ENCODE measurements at places on chromosomes 3 and 15.

- no peak for DNase-seq
These were observed 36.4 kb downstream of the INO80 start for GRCh38 chr15:41079717-41080116.

- DNase-seq, result no peak
These were observed 32.3 kb upstream of the DUT start for GRCh38 chr15:48298914-48299313.

GRCh38 chr3:42891042-42891441 is 14.9 kb upstream of the ZNF662 start:
- DNase-seq, result no peak

GRCh38 chr15:45185903-45186770 is 1.6 kb downstream of the SHF start:
- DNase-seq, result no peak

DNA sequence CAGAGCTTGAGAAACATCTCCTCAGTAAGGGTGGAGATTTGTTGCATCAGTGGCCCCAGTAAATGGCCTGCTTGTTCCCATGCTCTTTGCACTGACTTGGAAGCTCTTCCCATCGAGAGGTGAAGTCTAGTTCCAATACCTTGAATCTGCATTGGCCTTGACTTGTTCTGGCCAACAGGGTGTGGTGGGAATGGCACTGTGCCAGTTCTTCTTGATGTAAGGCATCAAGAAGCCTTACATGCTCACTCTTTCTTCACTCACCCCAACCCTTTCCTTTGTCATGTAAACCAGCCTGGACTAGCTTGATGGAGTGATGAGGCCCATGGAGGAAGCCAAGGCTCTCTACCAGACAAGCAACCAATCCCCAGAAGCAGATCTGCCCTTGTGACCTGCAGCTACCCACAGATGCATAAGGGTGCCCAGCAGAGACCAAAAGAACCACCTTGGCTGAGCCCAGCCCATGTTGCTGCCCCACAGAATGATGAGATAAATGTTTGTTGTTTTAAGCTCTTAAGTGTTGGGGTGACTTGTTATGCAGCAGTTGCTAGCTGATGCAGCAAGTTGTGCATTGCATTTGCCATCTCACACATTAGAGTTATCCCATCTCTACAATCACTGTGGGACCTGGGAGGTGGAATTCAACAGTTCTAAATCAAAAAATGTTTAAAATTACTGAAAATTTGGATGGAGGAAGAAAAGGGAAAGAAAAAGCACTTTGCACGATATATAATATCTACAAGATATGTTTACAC is 11.1 kb upstream of the MGLL start:
- DNase-seq, result no peak

- no peak for DNase-seq
These were observed 2.0 kb upstream of the FSIP1 start for GRCh38 chr15:39784638-39785037.

DNA sequence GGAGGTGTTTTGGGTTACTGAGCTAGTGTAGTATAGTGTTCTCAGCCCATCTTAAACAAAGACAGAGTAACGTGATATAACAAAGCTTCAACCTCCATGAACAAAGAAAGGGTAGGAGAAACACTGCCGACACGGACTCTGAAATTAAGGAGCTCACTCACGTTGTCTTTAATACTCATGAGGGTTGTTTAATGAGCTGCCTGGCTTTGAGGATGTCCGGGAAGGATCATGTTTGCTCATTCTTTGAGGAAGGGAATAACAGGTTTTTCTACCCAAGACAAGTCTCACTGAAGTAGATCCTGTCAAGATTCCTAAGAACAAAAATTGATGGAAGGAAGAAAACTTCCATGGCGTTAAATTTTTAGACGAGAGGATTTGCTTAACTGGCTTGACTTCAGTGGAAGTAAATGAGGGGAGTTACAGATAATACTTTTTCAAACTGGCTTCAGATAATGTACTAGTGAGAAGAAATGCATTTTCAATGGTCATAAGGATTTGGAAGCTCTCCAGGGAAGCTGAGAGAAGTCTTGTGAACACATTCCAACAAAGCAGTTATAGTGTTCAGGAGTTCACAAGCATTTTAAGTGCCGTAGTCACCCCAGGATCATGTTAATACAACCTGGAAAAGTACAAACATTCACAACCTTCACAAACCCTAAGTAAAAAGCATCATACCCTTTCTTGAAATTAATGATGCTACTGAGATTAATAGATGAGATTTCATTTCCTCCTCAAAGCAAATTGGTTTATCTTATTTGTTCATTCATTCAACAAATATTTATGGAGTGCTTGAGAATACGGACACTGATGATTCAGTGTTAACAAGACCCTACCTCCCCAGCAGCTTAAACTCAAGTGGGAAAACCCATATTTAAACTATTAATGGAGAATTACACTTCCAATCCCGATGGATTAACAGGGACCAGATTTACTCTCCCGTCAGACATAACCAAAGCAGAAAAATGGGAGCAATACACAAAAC is 101.5 kb downstream of the SHQ1 start:
- DNase-seq, result no peak

DNA sequence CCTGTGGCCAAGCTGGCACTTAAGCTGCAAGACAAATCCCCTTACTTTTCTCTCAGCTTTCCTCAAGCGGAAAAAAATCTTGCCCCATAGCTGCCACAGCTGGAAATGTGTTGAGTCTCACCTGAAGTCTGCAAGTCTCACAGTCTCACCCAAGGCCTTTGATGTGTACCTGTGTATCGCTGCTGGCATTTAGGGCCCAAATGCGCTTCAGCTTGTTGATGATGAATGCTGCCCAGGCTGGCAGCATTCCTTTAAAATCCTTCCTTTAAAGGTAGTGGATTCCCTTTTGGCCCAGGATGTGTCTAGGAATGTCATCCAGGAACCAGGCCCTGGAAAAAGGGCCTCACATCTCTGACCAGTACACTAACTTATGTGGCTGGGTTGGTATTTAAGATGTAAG is 7.0 kb downstream of the OR5K4 start:
- no peak for DNase-seq

DNA sequence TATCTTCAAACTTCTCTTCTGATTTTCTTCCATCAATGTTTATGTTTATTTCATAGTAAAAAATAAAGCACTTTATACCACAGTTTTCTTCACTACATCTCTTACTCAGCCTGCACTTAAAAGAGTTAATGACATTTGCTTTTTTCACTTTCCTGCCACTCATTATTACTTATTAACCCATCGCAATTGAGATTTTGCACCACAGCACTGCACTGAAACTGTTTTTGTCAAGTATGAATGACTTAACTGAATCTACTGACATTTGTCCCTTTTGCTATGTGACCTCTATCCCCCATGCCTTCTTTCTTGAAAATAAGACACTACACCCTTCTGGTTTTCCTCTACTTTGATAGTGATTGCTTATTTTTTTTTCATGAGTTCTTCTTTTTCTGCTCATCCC is 739.7 kb upstream of the DPPA4 start:
- DNase-seq, result no peak

DNA sequence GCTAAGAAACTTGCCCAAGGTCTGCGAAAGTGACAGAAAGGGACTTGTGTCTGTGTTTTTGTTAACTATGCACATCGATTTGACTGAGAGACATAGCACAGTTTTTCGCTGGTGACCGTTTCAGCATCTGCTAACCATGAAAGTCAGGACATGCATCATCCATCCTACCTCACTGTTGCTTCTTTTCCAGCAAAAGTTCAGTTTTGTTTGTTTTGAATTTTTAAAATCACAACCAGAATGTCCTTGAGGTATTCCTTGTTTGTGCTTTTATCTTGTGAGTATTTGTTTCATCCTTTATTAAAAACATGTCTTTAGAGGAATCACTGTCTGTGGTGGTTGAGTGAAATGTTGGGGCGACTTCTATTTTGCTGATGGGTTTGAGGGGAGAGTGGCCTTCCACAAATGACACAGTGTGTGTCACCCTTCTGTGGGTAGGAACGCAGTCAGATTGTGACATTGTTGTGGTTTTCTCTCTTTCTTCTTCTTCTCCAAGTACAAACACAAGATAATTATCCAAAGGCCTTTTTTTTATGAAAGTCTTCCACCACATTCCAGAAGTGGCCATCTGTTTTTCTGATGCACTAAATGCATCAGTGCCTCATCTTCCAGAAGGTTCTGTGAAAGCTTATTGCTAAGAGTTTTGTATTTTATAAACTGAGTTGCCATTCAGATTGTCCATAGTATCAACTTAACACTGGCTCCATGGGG is 214.4 kb upstream of the NR2E3 start:
- DNase-seq, result peak; percentile 40

- peak; percentile 55 for DNase-seq
These were observed 394 bp downstream of the OSBPL10 start for GRCh38 chr3:31980530-31981205.

GRCh38 chr3:152785051-152785450 is 49.9 kb upstream of the P2RY1 start:
- DNase-seq, result no peak

GRCh38 chr15:73295630-73296286 is 73.0 kb downstream of the HCN4 start:
- DNase-seq, result peak; percentile 8

DNA sequence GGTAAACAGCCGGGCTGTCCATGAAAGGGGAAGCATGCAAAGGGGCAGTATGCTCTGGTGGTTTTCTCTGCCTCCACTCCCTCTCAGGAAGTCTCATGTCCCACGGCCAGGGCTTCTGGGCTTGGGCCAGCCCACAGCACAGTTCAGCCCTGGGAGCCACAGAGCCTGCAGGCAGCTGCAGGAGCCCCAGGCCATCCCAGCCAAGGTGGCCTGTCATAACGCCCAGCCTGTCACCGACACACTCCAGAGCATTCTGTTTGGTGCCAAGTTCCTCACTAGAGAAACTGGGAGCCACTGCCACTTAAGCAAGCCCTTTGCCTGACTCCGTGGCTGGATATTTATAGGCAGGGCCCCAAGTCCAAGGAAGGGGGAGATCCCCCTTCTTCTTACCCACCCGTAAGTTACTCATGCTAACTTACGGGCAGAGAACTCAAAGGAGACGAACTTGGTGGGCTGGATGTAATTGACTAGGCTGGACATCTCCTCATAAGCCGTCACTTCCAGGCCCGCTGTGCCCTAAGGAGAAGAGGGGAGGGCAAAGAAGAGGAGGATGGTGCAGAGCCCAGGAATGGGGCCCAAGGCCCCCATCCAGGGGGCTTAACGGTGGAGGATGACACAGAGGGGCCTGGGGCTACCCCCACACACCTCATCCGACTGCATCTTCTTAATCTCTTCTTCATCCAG is 11.7 kb downstream of the PLCB2 start:
- no peak for DNase-seq

- no peak for DNase-seq
These were observed 55.5 kb downstream of the BTD start for GRCh38 chr3:15657016-15657415.

DNA sequence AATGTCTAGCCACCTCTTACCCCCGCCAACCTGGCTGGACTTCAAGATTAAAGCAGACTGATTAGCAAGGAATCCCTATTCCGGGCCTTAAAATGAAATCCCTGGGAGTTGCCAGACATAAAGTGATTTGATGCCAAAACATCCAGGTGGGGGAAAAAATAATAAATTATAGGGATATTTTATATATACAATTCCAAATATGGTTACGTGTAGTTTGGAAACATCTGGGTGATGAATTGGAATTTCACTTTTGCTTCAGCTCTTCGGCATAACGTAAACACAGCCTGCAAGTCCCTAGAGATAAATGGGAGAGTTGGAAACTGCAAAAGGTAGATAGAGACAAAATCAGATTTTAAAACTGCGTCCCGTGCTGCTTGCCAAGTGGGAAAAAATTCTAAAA is 545.5 kb upstream of the MDFIC2 start:
- no peak for DNase-seq

DNA sequence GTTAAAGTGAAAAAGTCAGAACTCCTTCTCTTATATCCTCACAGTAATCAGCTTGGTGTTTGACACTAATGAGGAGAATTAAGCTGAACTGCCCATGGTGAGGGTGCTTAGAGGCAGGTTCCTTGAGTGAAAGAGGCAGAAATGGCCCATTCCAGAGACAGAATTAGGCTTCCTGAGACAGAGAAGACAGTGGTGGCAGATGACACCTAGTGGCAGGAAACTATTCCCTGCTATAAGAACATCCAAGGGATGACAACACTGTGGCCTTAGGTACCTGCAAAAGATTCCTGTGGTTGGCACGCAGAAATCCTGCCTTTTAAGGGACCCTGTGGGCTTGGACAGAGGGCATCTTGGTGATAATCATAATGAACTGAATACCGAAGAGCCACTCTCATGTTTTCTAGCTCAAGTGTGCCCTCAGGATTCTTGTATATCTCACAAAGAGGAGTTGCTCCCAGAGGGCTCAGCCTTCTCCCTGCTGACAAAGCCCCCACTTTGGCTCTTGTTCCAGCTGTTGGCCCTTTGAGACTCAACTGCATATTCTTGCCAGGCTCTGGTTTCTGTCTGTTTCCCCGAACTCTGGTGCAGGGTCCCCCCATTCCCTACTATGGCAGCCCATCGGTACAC is 56.0 kb downstream of the KBTBD12 start:
- peak; percentile 68 for DNase-seq
